ENCODE measurements at places on chromosomes 6 and 20. TPM values are rescaled to one million over a fixed set of nuclear protein-coding genes. Genes with fewer than 3 reads are reported as not detected.

- peaks cover 6% of the 10 kb centered on the region for H3K36me3 ChIP-seq
- no peak overlapping the region for H3K27ac ChIP-seq
- H3K27me3 ChIP-seq, result peaks cover 12% of the 10 kb centered on the region
Measured at GRCh38 chr6:128663238-128663637, 142.8 kb upstream of the PTPRK start.

Gene TBP
- 28.0 TPM for total RNA-seq

DNA sequence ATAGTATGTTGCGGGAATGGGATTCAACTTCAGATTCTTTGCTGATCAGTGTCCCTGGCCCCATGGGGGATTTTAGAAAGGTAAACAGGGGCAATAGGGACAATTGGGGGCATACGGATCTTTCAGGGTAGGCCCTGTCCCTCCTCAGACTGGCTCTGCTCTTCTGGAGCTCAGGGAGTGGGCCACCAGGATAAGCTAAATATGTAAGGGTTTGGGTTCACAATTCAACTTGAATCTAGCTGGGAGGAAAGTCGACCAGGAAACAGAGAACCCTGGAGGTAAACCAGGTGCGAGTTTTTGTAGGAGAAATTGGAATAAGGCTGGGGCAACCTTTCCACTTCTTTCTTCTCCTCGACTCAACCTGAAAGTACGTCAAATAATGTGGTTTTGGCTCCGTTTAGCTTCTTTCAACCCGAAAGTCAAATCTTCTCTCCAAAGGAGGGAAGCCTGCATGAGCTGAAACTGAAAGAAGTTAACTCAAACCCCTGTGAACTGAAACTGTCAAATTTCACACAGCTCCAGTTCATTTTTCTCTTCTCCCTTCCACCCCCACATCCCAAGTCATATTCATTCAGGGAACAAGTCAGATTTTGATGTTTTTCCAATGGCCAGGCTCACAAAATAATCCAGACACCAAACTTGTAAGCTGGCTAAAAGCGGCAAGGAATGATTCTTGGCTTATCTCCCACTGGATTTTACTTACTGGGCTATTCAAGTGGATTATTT lies 278.2 kb downstream of the CLIC5 start:
- no peak overlapping the region for H3K4me3 ChIP-seq
- H3K36me3 ChIP-seq, result no peaks in the 10 kb centered on the region
- peaks cover 31% of the 10 kb centered on the region for H3K27me3 ChIP-seq
- peaks cover 52% of the 10 kb centered on the region for H3K4me1 ChIP-seq

Gene AK9
- total RNA-seq, result 3.1 TPM

DNA sequence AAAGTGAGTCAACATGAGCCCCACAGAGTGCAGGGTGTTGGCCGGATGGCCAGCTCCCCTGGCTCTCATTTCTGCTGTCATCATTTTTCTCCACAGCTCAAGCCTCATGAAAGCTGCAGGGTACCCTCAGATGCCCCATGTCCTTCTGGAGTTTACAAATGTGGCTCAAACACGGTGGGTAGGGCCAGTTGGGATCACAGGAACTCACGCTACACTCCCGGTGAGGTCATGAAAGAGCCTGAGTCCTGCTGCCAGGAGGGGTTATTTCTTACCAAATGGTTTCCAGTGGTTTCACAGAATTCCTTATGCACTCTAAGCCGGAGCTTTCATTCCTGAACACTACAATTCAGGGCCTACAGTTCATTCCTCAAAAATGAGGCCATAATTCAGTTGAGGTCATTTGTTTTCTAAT lies 78.7 kb downstream of the TMEM170B start:
- no peaks in the 10 kb centered on the region for H3K27me3 ChIP-seq
- no peak for DNase-seq
- H3K4me3 ChIP-seq, result no peak overlapping the region
- no peaks in the 10 kb centered on the region for H3K4me1 ChIP-seq
- H3K36me3 ChIP-seq, result no peaks in the 10 kb centered on the region
- H3K27ac ChIP-seq, result no peak overlapping the region

DNA sequence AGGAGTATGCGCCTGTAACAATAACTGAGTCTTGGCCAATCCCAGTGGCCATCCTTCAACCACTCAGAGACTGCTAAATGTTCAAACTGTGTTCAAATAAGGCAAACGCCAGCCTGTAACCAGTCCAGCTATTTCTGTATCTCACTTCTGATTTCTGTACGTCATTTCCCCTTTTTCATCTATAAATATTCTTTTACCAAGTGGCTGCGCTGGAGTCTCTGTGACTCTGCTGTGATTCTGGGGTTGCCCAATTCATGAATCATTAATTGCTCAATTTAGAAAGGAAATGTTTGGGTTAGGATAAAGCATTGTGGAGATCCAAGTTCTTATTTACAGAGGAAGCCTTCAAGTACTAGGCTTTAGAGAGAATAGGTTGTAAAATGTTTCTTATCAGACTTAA lies 89.8 kb upstream of the UST start:
- H3K27ac ChIP-seq, result no peak overlapping the region
- no peaks in the 10 kb centered on the region for H3K4me1 ChIP-seq
- no peak overlapping the region for H3K4me3 ChIP-seq
- H3K27me3 ChIP-seq, result peaks cover 4% of the 10 kb centered on the region

DNA sequence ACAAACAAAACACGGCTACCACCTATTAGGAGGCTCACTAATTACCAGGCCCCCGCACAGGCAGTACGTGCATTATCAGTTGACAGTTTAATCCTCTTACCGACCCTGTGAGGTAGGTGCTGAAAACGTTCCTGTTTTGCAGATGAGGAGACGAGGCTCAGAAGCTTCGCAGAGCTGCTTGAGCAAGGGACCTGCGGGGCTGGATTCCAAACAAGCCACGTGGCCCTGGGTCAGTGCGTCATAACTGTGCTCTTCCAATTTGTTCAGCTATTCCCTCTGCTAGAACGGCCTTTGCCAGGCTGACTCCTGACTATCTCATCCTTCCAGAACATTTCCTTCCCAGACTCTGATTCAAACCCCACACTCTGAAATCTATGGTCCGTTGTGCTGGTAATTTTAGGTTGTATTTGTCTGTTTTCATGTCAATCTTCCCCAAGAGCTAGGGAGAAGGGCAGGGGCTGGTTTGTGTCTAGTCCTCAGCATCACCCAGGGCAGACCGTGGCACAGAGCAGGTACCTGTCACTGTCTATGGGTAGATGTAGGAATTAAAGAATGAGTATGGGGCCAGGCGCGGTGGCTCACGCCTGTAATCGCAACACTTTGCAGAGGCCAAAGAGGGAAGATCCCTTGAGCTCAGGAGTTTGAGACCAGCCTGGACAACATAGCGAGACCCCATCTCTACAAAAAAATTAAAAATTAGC lies 28.8 kb upstream of the TLDC2 start:
- H3K4me1 ChIP-seq, result peaks cover 21% of the 10 kb centered on the region
- DNase-seq, result no peak
- no peak overlapping the region for H3K4me3 ChIP-seq
- H3K27ac ChIP-seq, result no peak overlapping the region
- no peaks in the 10 kb centered on the region for H3K36me3 ChIP-seq

- H3K27me3 ChIP-seq, result peaks cover 15% of the 10 kb centered on the region
- no peak for DNase-seq
- H3K4me1 ChIP-seq, result no peaks in the 10 kb centered on the region
- H3K27ac ChIP-seq, result no peak overlapping the region
Measured at GRCh38 chr6:125445054-125445453, 143.3 kb upstream of the HDDC2 start.

- H3K4me1 ChIP-seq, result no peaks in the 10 kb centered on the region
- no peaks in the 10 kb centered on the region for H3K36me3 ChIP-seq
- H3K4me3 ChIP-seq, result no peak overlapping the region
- H3K27me3 ChIP-seq, result no peaks in the 10 kb centered on the region
- no peak overlapping the region for H3K27ac ChIP-seq
- no peak for DNase-seq
Measured at GRCh38 chr6:46258249-46258648, 87.5 kb upstream of the ENPP5 start.

Gene ENPP4
- total RNA-seq, result 8.6 TPM

GRCh38 chr20:36461600-36462439 lies 79.5 kb upstream of the MYL9 start:
- H3K4me3 ChIP-seq, result peak overlapping the region; percentile 88
- H3K4me1 ChIP-seq, result peaks cover 55% of the 10 kb centered on the region
- peak overlapping the region; percentile 86 for H3K27ac ChIP-seq
- peak; percentile 39 for DNase-seq
- H3K27me3 ChIP-seq, result no peaks in the 10 kb centered on the region

DNA sequence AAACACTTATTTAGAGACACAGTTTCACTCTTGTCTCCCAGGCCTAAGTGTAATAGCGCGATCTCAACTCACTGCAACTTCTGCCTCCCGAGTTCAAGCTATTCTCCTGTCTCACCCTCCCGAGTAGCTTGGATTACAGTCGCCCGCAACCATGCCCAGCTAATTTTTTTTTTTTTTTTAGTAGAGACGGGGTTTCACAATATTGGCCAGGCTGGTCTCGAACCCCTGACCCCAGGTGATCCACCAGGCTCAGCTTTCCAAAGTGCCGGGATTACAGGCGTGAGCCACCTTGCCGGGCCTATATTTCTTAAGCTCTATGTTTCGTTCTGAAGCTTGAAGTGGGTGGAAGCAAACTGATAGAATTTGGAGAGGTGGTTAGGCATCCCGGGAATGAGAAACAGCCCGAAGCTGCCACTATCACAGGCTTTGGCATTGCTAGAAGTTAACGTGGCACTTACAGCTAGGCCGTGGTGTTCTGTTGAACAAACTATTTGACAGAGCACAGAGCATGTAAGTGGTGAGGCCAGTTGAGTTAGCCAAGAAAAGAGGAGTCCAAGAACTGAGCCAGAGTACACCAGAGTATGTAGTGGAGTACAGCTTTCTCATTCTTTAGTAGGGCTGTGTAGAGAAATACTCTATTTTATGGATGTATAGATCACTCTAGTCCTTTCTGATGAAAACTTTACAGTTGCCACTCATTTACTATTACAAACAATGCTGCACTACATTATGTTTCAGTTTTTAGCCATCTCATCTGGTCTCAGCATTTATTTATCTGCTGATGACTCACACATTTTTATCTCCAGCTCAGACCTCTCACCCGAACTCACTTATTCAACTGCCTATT lies 62.0 kb upstream of the HFE start:
- H3K4me1 ChIP-seq, result peaks cover 53% of the 10 kb centered on the region
- peak overlapping the region; percentile 97 for H3K27ac ChIP-seq
- peak overlapping the region; percentile 80 for H3K4me3 ChIP-seq

DNA sequence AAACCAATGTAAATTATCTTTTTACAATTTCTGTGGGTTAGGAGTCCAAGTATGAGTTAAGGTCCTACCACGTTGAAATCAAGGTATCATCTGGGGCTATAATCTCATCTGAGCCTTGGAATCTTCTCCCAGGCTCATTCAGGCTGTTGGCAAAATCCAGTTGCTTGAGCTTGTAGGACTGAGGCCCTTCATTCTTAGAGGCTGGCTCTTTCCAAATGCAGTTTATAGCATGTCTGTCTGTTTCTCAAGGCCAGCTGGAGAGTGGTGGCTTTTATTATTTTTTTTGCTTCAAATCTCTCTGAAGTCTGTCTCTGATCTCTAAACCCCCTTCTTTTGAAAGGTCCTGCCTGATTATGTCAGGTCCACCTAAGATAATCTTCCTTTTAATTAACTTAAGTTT lies 177.2 kb upstream of the ASCC3 start:
- H3K4me1 ChIP-seq, result no peaks in the 10 kb centered on the region
- no peak overlapping the region for H3K4me3 ChIP-seq
- H3K27me3 ChIP-seq, result peaks cover 5% of the 10 kb centered on the region
- no peak overlapping the region for H3K27ac ChIP-seq
- H3K36me3 ChIP-seq, result no peaks in the 10 kb centered on the region
- no peak for DNase-seq

DNA sequence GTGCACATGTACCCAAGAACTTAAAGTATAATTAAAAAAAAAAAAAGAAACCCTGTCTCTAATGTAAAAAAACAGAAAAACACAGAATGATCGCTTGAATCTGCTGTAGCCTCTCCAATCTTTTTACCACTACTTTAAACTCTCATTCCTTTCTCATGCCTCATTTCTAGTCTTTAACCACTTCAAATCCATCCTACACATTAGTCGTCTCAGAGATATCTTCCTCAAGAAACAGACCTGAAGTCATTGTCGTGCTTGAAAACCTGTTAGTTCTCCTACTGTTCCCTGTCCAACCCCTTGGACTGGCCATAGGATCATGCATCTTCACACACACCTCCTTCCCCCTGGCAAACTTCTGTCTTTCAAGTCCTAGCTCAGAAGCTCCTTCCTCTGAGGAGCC lies 112.1 kb upstream of the BCLAF1 start:
- no peaks in the 10 kb centered on the region for H3K36me3 ChIP-seq
- H3K4me3 ChIP-seq, result no peak overlapping the region
- no peaks in the 10 kb centered on the region for H3K4me1 ChIP-seq
- no peak overlapping the region for H3K27ac ChIP-seq

DNA sequence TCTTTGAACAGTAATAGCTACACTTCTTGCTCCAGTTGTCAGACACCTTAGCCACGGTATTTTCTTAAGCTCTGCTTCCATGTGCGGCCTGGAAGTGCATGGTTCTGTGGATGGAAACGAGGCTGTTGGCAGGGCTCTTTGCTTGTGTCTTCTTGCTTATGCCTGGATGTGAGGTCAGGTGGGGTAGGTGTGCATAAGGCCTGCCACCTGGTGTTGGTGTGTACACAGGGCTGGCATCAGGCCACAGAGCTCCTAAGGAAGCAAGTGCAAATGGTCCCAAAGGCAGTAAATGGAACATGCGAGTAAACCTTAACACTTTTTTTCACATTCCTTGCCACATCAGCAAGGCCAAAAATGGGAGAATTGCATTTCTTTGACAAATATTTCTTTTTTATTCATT lies 158.1 kb upstream of the GMDS start:
- DNase-seq, result no peak
- H3K36me3 ChIP-seq, result peaks cover 15% of the 10 kb centered on the region
- no peak overlapping the region for H3K4me3 ChIP-seq
- no peaks in the 10 kb centered on the region for H3K4me1 ChIP-seq

Measured in activated naive CD8-positive, alpha-beta T cell treated with anti-CD3 and anti-CD28 coated beads for 36 hours (primary cell).